ENCODE measurements at places on chromosomes 6 and 20.
A peak's percentile ranks its signal among the peaks of the same experiment; 100 is the strongest.

- DNase-seq = no peak
Observed at GRCh38 chr6:3533981-3534380, 77.1 kb upstream of the SLC22A23 start.

DNA sequence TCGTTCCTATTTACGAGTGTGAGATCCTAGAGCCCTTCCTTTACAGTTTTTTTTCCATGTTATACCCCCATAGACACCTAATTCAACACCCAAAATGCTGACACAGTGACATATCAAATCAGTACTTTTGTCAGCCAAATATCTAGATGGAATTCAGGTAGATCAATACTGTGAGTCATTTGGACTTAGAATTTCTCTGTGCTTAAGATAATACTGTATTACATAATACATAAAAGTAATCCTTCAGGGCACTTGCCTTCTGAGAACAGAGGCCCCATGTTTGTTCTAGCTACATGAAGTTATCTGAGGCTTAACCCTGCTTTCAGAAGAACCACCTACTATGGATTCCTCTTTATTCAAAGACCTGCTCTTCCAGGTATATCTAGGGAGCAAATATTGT lies 623.1 kb downstream of the PHF3 start:
- DNase-seq = no peak

GRCh38 chr6:85672050-85672449 lies 29.4 kb upstream of the SYNCRIP start:
- DNase-seq = no peak

- no peak for DNase-seq
Observed at GRCh38 chr6:48222241-48222640, 111.2 kb upstream of the PTCHD4 start.

DNA sequence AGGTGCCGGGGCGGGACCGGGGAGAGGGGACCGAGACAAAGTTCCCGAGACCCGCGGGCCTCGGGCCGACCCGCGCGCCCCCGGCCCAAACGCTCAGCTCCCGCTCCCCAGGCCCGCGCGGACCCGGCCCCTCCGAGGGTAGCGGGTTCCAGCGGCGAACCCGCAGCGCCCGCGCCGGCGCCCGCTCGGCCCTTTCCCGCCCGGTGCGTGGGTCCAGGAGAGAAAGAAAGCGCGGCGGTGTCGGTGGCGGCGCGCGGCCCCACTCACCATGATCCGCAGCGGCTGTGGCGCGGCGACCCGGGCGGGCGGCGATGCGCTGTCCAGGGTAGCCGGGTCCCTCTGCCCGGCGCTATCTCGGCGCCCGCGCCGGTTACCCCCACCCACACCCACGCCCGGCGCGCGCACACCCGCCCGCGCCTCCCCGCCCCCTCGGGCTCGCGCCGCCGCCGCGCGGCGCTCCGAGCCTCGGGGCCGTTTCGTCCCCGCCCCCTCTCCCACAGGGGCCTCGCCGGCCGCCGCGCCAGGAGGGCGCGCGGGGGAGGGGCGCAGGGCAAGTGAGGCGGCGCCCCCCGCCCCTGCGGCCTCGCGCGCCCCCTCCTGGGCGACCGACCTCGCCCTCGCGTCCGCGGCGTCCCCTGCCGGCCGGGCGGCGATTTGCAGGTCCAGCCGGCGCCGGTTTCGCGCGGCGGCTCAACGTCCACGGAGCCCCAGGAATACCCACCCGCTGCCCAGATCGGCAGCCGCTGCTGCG lies at the start of gene ELOVL2:
TSS of gene ELOVL2 (minus strand) at position 345 of the 751 bp plus-strand sequence. CDS start at position 270, 75 bp downstream.
- DNase-seq = peak; percentile 35

- no peak for DNase-seq
Observed at GRCh38 chr6:21258665-21259064, 334.9 kb upstream of the SOX4 start.

GRCh38 chr6:159908979-159909378 lies 18.2 kb downstream of the MAS1 start:
- DNase-seq = no peak

- DNase-seq = no peak
Observed at GRCh38 chr6:164763788-164764187, 545.6 kb downstream of the C6orf118 start.

- no peak for DNase-seq
Observed at GRCh38 chr6:14501914-14502313, 384.3 kb downstream of the CD83 start.

GRCh38 chr20:9617940-9618339 lies 103.5 kb downstream of the LAMP5 start:
- DNase-seq = no peak

DNA sequence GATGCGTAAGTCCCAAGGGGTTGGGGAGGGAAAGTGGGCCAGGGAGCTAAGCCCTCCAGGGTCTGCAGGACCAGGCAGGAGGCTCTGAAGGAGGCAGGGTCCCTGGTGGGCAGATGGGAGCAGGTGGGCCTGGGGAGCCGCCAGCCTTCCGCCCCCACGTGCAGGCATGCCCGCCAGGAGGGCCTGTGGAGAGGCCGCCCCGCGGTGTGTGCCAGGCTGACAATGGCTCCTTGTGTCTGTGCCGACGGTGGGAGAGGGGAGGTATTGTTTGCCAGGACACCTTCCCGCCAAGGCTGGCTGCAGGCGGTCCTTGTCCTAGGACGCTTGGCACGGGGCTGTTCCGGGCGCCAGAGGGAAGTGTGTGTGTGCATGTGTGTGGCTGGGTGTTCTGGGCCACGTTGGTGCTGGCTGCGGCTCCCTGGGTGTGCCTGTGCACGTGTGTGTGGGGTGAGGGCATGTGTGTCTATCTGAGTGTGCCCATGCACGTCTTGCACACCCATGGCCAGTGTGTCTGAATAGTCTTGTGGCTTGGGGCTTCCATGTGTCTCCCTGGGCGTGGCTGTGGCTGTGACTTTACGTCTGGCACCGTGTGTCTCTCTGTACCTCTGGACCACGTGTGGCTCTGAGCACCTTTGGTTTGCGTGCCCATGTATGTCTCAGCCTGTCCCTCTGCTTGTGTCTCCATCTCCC lies 153.0 kb downstream of the CEBPB start:
- DNase-seq = no peak

GRCh38 chr20:48524582-48524981 lies 303.2 kb downstream of the PREX1 start:
- no peak for DNase-seq

GRCh38 chr6:131631625-131632289 lies 3.7 kb upstream of the MED23 start:
- no peak for DNase-seq

GRCh38 chr6:68252632-68253031 lies 382.4 kb upstream of the ADGRB3 start:
- DNase-seq = no peak

DNA sequence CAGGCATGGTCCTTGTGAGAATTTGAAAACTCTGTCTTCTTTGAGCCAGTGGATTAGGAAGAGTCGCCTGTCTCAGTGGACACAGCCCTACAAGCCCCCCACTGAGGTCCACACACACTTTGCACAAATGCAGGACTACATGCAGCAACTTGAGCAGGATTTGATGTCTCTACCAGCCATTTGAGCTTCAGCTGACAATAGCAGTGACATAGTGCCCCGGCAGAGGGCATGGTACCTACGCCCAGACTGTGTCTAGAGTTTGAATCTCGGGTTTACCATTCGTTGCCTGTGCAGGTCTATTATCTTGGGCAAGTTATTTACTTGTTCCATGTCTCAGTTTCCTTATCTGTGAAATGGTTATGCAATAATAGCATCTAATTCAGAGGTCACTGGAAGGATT lies 580.1 kb downstream of the TFAP2B start:
- no peak for DNase-seq

GRCh38 chr6:112695001-112695400 lies 347.9 kb downstream of the RFPL4B start:
- DNase-seq = no peak

DNA sequence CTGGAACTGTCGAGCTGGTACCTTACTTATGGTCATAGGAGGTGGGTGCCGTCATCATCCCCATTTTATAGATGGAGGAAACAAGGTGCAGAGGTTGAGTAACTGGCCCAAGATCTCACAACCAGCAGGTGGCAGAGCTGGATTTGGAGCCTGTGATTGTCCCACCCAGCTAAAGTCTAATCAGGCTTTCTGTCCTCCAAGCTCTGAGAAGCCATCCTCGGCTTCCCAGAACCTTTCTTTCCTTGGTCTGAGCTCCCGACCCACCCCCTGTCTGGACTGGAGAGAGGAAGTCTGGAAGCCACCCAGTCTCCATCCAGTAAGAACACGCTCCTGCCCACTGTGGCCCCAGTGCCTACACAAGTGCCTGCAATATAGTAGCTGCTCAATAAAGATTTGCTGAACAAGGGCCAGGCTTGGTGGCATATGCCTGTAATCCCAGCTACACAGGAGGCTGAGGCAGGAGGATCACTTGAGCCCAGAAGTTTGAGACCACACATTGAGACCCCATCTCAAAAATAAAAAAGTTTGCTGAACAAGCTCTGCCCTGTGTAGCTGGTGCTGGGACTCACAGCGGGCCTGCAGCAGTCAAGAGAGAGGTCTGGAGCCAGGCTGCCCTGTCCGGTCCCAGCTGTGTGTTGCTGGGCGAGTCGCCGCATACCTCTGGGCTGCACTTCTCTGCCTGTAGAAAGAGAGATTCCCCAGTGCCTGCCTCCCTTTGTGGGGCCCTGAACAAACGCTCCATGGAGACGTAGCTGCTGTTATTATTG lies 32.5 kb upstream of the DLGAP4 start:
- no peak for DNase-seq

DNA sequence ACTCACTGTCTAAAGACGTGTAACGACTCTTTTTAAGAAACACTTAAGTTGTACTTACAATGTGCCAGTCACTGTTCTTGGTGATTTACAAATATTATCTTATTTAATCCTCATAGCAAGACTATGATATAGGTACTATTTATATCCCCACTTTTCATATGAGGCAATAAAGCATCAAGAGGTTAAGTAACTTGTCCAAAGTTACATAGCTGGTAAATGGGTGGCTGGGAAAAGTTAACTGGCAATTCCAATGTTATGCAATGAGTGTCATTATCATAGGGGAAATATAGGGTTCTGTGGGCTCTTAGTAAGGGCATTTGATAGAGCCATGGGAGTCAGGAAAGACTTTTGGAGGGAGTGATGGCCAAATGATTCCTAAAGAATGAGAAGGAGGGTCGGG lies 21.4 kb upstream of the RIPOR2 start:
- DNase-seq = no peak

DNA sequence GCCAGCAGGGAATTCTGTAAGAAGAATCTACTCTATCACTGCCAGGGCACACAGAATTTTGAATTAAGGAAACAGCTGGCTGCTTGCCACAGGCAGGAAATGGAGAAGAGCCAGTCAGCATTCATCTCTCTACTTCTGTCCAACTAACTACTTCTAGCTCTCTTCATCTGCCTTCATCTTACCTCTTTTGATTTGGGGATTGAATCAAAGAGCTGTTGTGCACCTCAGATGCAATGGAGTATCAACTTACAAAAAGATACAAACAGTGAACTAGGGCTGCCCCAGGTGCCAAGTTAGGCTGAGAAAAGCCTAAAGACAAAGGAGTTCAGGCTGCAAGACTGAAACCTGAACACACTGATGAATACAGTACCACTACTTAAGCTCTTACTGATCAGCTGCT lies 82.0 kb downstream of the PTPRK start:
- no peak for DNase-seq

- no peak for DNase-seq
Observed at GRCh38 chr6:54403096-54403495, 94.9 kb downstream of the TINAG start.

DNA sequence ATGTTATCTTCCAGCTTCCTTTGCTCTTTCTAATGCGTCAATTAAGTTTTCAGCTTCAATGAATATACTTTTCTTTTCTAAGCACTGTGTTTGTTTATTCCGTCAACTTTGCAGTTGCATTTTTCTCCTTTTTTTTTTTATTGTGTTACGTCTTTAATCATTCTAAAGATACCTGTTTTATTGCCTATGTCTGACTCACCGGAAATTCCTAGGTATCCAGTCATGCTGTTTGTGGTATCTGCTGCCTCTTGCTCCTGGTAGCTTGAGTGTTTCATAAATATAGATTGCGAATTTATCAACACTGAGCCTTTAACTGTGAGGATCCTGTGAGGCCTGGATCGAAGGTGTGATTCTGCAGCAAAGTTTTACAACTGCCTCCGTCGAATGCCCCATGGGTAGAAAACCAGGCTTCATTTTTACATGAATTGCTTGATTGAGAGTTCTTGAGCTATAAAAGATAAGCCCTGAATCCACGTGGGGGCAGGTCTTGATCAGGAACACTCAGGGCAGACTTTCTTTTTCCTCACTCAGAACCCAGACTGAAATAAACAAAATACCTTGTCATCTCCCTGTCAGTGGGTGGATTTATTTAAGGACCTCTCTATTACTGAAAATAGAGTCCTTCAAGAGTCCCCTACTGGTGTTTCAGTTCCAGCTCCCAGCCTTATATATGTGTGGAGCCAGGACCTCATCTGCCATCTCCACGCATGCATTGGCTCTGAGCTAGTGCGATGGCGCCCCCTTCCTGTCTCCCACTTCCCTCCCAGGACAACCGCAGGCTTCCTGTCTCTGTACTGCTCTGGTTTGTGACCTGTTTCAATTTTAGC lies 60.1 kb upstream of the LRRC1 start:
- DNase-seq = no peak

DNA sequence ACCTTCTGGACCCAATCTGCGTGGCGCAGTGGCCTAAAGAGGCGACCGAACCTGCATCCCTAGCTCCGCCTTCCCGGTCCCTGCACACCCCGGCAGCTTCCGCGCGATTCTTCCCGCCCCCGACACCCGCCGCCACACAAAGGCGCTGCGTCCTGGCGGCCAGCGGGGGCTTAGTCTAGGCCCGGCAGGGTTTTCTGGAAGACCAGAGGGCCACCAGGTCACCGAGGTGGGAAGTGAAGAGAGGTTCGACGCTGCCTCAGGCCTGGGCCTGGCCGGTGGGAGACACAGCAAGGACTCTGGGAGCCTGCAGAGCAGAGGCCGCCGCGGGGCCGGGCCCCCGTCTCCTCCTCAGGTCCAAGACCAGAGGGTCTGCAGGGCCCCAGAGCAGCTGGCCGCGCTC lies 154.9 kb downstream of the OR2B2 start:
- DNase-seq = no peak

GRCh38 chr6:16903470-16903869 lies 142.2 kb upstream of the ATXN1 start:
- no peak for DNase-seq

GRCh38 chr20:3900187-3900604 lies 11.0 kb downstream of the PANK2 start:
- DNase-seq = no peak

DNA sequence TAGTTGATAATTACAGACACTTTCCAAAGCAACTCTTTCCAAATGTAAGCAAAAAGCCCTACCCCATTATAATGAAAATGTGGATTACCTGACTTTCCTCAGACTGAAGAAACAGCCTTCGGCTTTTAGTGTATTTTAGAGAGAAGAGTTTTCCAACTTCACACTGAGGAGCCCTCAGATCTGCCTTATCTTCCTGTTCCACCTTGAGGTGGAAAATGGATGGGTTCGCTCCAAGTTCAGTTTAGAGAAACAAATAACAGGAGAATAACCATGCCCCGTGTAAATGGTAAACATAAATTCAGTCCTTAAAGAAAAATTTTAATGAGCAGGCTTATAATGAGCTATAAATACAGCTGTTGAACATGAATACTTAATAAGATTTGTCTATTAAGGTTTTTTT lies 21.1 kb upstream of the MTHFD1L start:
- no peak for DNase-seq

DNA sequence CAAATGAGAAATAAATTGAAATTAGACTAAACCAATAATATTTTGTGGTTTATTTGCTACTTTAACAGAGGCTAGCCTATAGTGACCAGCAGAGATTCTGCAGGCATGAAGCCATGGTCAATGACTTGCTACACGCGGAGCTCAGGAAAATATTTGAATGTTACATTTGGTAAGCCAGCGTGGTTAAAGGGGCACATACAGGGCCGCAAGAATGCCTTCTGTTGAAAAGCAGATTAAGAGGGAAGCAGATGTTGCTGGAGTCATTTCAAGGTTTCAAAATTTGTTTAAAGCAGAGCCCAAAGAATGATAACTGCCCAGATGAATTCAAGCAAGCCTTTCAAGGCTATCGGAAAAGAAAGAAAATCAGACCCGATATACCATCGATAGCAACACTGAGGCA lies 294.3 kb upstream of the MAN1A1 start:
- DNase-seq = no peak

All from D721Med (cell line).